ENCODE measurements at places on chromosomes 6 and 20. TPM values are rescaled to one million over a fixed set of nuclear protein-coding genes. Genes with fewer than 3 reads are reported as not detected.

Gene BMP7
- not detected for polyA plus RNA-seq

Gene TLDC2
- polyA plus RNA-seq: not detected

Gene BCL2L1
- 78.0 TPM for polyA plus RNA-seq

Gene EIF6
- 383 TPM for polyA plus RNA-seq

Gene ANGPT4
- polyA plus RNA-seq: not detected

Gene KIFC1
- 39.3 TPM for polyA plus RNA-seq

Gene MGME1
- 8.9 TPM for polyA plus RNA-seq

- DNase-seq: no peak
Observed at GRCh38 chr20:16678779-16679178, 51.0 kb upstream of the SNRPB2 start.

- no peak for DNase-seq
Observed at GRCh38 chr20:63359937-63360849, 956 bp downstream of the CHRNA4 start.

GRCh38 chr6:29589423-29590048 is 4.6 kb downstream of the OR2H2 start:
- peak; percentile 57 for DNase-seq

DNA sequence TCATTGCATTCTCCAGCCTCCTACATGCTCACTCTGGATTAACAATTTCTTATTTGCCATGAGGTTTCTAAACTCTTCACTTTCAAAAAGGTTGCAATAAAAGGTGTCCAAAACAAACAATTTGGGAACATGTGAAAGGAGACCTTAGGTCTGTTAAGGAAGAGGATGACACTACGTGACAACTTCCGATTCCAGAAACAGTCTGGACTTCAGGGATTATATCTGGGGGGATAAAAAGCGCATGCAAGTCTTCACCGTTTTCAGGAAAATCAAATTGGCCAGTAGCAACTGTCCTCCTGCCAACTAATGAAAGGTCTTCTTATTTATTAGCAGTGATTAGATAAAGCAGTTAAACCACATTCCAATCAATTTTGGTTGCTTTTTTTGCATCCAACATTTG is 1.8 kb downstream of the ZDHHC14 start:
- peak; percentile 26 for DNase-seq

DNA sequence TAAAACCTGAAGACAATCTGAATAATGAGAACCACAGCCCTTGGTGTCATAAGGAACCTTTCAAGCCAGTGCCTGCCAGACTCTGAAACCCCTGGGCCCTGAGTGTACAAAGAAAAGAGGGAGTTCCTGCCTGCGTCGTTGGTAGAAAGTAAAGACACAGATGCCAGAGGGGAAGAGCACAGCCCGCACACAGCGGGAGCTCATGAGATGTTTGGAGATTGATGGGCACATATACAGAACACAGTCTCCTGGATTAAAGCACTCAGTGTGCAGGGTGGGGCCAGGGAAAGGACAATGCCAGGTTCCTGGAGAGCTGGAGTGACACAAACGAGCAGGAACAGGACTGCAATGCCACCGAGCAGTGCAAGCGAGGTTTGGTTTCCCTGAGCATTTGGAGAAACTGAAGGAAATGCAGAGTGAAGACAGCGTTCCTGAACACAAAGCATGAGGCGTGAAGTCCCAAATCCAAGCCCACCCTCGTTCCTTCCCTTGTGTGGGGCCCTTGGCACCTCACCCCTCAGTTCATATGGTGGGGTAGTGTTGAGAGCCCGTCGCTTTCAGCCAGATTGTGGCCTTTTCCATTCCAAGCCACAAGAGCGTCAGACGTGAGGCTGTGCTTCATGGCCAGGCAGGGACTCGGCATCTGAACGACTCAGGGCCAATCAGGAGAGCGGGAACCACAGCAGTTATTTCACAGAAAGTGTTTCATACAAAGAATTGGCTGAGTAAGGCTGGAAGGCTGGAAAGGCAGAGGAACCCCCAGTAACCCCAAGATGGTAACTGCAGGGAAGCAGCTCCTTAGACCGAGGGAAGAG is 41.0 kb upstream of the RPS6KA2 start:
- no peak for DNase-seq

GRCh38 chr20:50513169-50514034 is 3.2 kb downstream of the PTPN1 start:
- DNase-seq: peak; percentile 84

- no peak for DNase-seq
Observed at GRCh38 chr6:3370361-3371221, 86.3 kb downstream of the SLC22A23 start.

- DNase-seq: peak; percentile 49
Observed at GRCh38 chr6:27825025-27825793, 87.0 kb downstream of the OR2B2 start.

DNA sequence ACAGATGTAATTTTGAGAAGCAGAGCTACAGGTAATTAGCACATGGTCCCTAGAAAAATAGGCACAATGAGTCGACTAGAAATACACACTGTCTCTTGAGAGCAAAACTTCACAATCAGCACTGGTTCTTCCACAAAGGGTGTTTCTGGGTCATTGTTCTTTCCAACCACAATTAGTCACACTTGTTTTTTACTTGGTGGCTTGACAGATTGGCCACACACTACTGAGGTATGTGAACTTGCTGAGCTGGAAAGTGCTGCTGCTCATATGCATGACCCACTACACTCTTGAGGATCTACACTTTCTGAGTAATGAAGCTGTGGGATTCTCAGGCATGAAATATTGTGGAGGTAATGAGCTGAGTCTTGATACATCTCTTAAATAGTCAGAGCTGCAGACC is 347.7 kb downstream of the BCKDHB start:
- peak; percentile 87 for DNase-seq

DNA sequence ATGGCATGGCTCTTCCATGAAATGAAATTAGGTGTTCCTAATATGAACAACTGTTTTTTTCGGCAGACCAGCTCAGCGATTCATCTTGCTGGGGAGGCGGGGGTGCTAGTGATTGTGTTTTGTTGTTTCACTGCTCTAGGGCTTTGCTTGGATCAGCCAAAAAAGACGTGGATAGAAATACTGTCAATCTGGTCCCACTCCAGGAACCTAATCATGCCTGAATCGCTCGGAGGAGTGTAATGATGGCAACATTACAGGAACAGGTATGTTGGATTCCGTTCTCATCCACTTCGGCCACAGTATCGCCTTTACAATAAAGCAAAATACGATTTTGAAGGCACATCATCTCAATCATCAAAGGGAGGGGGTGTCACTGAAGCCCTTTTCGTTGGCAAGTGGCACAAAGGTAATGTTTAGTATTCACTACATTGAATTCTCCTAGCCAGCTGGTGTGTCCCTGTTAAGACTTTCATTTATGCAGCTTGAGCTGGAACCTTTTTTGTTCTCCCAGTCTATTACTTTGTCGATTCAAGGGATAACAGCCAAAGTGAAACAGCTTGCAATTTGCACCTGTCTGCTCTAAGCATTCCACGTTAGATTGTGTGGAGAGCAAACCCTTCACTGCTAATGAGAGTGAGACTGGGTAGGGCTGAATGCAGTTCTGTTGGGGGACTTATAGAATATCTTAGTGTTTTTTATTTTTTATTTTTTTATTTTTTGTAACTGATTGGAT is 477.7 kb downstream of the TFAP2A start:
- DNase-seq: no peak

- peak; percentile 79 for DNase-seq
Observed at GRCh38 chr20:4956200-4956810, 45.0 kb downstream of the SLC23A2 start.

DNA sequence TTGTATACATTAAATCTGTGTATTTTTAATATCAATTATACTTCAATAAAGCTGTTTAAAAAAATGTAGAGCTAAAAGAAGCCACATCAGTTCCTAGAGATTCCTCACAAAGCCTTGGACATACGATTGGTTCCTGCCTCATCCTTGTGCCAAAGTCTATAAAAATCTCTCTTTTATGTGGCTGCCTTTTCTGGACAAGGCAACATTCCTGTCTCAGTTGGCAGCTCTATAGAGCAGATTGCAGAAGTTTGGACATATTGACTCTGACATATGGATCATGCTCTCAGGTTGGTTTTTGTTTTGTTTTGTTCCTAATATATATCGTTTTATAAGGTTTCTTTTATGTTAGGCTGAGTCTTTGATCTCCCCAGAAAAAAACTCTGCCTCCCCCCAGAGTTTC is 148.9 kb downstream of the MAFB start:
- no peak for DNase-seq

DNA sequence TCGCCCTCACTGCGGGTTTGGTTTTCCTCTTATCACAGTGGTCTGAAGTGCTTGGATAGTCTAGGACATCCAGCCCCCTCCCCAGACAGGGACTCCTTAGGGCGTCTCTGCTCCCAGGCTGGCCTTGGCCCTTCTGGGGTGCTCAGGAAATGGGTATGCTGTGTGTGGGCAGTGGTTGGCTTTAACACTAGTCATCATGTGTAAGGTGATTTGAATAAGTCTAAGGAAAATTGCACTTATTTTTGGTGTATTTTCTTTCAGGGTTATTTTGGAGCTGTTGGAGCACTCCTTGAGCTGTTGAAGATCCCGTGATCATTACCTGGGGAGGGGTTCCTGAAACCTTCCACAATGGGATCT is 33.8 kb downstream of the PANK2 start:
- DNase-seq: no peak

- no peak for DNase-seq
Observed at GRCh38 chr6:86215323-86215722, 572.6 kb upstream of the SYNCRIP start.

GRCh38 chr20:44217342-44218092 is 6.9 kb upstream of the OSER1 start:
- DNase-seq: peak; percentile 55

DNA sequence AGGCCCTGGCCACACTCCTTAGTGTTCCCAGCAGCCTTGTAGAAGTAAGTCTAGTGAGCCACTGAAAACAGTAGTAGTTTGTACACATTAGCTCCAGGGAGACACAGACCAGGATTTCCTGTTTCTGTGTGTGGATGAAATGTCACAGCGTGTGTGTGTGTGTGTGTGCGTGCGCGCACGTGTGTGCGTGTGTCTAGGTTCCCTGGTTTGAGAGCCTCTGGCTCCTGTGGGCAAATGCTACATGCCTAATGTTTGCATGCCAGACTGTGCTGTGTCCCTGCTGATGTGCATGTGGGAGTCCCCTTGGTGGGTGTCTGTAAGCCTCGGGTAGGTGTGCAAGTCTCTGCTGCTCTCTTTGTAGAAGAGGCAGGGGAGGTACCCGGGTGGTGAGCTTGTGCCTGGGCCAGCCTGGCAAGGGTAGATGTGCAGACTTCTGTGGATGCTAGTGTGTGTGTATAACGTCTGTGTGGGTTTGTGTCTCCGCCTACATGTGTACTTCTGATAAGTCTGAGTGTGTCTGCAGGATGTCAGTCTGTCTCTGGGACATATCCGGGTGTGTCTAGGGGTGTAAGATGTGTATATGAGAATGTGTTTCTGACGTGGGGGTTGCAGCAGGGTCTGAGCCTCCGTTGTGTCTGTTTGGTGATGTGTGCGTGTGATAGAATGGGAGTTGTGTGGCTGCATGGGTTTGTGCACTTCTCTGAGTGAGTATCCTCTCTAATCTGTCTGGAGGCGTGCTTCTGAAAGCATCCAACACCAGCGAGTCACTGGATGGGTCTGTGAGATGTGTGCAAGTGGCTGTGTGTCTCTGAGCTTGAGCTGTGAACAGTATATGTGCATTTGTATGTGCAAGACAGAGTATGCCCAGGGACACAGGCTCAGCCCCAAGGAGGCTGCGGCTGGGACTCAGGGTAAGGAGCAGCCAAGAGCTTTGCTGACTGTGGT is 19.0 kb upstream of the TLDC2 start:
- peak; percentile 85 for DNase-seq

DNA sequence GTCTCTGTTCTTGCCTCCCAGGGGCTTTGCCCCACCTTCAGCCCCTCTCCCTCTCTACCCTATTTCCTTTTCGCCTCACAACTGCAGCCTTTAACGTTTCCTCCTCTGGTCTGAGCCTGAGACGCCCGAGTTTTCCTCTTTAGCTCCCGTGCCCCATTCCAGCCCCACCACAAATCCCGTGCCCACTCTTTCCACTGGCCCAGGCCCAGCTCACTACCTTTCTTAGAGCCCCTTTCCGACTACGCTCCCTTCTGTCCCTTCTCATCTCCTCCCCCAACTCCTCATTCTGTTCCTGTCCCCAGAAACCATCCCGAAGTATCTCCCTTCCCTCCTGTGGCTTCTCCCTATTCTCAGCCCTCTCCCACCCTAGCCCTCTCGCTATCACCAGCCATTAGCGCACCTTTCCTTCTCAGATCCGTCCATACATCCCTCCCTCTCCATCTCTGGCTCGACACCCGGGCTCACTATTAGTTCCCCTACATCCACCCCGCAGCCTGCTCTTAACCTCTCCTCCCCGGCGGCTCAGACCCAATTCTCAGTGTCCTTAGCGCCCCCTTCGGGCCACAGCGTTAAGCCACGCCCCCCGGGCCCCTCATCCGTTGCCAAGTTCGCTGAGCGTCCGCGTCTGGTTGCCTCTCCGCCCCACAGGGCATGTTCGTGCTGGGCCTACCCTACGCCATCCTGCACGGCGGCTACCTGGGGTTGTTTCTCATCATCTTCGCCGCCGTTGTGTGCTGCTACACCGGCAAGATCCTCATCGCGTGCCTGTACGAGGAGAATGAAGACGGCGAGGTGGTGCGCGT is 2.7 kb downstream of the SLC32A1 start:
- peak; percentile 31 for DNase-seq
